Amniotic epithelial cell (primary cell): ENCODE measurements at places on chromosomes 5 and 9.

GRCh38 chr9:92066168-92066567 lies 49.0 kb downstream of the SPTLC1 start:
- DNase-seq = peak; percentile 53

- no peak for DNase-seq
These were observed 229.9 kb downstream of the SGCD start for GRCh38 chr5:156556666-156557406.

DNA sequence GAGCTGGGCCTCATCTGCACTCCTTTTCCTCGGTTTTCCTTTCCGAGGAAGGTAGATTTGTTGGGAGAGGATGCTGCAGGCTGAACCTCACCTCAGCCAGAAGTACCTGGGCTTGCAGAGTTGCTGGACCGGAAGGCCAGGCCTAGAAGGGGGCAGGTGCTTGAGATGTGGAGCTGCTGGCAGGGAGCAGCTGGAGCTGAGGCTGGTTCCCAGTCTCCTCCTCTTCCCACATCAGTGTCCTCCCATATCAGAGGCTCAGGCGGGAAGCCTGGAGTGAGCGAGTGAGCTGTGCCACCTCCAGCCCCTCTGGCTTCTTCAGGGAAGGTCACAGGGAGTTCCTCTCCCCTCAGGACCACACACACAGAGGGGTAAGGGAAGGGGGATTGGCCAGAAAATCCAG lies 259.4 kb downstream of the GADD45G start:
- no peak for DNase-seq

DNA sequence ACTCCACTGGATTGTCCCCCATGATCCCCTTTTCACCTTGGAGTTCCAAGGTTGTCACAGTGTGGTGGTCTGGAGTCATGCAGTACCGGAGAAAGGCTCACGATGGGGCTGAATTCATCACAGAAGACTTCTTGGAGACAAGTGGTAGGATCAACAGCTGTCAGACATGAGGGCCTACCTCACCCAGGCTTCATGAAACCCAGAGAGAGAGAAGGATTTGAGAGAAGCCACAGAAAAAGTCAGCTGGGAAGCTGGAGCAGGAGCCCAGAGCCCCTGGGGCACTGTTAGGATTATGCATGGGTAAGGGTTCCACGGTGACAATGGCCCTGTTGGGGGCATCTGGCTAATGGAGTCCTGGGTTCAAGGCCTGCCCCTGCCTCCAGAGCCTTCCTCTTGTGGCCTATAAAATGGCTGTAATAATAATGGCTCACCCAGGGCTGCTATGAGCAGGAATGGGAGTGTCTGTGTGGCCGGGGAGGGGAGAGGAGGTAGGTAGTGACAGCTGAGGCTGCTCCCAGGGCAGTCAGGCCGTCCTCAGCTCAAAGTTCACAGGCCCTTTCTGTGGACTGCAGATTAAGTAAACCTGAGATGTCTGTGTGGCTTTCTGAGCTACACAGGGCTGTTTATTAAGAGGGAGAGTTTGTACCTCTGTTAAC lies 910 bp downstream of the TRIM14 start:
- DNase-seq = peak; percentile 21

GRCh38 chr5:146344155-146345118 lies 5.8 kb downstream of the POU4F3 start:
- no peak for DNase-seq

DNA sequence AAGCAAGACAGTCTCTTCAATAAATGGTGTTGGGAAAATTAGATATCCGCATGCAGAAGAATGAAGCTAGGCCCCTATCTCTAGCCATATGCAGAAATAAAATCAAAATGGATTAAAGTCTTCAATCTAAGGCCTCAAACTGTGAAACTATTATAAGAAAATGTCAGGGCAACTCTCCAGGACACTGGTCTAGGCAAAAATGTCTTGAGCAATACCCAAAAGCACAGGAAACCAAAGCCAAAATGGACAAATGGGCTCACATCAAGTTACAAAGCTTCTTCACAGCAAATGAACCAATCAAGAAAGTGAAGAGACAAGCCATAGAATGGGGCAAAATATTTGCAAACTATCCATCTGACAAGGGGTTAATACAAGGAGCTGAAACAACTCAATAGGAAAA lies 338.8 kb downstream of the NNT start:
- DNase-seq = no peak

DNA sequence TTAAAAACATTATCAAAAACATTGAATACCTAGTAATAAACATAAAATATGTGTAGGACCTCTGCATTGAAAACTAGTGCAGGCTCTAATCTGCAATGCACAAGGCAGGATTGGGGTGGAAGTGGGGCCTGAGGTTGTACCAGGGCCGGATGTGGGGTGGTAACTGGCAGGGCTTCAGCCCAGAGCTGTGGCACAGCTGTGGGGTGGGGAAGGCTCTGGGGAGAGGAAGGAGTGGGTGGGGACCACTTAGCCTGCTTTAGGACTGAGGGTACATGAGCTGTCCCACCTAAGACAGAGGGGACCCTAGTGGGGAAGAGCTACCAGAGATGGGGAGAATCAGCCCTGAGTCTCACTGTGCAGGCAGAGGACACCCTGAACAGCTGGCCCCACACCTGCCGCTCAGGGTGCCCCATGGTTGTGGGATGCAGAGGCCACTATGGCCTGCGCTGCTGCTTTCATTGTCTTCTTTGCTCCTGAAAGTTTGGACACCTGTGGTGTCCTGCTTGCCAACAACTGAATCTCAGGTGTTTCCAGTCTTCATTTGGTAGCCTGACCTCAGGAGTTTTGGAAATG lies 311.4 kb downstream of the TLE4 start:
- no peak for DNase-seq

- peak; percentile 66 for DNase-seq
These were observed 33.6 kb downstream of the ERMP1 start for GRCh38 chr9:5799314-5799713.

DNA sequence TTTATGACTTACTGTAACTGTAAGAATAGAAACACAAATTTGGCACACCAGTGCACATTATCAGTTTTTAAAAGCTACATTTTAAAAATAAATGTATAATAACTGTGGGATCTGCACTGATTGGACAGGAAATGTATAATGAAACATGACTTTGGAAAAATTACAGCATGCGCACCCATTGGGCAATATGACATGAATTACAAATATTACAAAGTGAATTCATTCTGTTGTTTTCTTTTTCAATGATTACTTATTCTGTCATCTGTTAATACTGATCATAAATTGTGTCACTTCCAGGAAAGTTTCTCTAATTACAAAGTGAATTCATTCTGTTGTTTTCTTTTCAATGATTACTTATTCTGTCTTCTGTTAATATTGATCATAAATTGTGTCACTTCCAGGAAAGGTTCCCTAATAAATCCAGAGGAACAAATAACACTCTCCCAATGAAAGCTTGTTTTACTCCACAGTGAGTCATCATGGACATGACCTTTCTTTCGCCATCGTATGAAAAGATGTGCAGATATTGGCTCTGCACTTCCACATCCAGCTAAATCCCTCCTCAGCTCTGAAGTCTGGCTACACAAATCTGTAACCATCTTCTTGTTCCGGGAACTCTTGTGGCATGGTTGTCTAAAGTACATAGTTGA lies 297.0 kb upstream of the HAPLN1 start:
- no peak for DNase-seq

- no peak for DNase-seq
These were observed 94.5 kb upstream of the CHD1 start for GRCh38 chr5:99023330-99023729.

GRCh38 chr5:93673316-93673954 lies 68.0 kb downstream of the POU5F2 start:
- DNase-seq = no peak

DNA sequence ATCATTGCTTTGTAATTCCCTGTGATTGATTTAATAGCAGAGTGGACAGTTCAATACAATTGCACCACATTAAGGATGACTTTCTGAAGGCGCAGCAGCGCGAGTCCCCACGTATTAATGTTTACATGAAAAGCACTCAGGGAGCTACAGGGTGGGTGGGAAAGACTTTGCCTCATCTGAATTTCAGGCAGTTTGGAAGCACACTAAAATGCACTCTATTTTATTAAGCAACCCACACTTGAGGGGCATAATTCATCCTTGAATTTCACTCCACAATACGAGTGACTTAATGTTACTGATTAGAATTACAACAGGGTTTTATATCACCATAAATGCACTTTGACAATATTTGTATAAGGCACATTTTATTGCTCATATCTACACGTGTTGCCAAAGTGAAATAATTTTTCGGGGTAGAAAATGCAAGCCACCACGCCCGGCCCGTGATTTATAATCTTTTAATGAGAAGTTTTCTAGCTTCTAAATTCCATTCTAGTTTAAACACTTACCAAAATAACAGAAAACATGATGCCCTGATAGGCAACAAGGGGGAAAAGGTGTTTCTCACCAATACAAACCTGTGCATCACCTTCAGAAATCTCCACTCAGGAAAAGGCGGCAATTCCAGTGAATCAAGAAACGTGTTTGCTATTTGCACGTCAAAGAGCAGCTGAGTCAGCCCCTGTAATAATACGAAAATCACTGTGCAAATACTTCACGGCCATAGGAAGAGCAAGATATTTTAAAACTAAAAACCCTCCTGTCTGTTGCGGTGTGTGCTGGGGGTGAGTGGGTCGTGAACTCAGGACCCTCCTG lies 40.5 kb downstream of the IRX4 start:
- no peak for DNase-seq

DNA sequence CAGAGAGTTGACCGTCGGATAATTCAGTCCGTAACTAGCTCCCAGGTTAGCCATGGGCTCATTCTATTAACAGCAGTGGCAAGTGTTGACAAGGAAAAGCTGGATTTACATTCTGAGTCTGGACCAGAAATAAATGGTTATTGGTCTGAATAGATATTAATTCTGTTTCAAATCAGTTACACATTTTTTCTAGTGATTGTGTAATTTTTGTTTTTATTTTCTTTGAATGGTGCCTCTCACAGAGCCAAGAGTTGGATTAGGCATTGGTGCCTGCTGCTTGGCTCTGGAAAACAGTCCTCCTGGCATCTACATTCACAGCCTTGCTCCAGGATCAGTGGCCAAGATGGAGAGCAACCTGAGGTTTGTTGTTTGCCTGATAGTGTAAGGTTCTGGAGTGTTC lies 115.1 kb downstream of the GOLPH3 start:
- DNase-seq = no peak

DNA sequence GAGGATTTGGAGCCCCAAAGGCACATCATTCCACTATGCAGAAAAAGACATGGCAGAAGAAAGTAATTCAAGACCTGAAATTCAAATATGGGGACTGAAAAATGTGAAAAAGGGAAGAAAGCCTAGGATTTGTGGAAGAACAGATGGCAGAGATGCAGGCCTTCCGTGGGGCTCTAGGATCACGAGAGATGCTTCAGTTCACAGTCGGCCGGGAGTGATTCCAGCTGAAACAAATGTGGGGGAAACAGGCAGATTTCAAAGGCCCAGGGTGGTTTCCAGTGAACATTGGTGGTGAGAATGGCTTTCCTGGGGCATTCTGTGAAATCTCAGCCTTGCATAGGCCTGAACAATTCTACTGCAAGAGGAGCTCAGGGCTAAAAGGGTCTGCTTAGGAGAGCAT lies 34.6 kb upstream of the ZFR start:
- DNase-seq = no peak

DNA sequence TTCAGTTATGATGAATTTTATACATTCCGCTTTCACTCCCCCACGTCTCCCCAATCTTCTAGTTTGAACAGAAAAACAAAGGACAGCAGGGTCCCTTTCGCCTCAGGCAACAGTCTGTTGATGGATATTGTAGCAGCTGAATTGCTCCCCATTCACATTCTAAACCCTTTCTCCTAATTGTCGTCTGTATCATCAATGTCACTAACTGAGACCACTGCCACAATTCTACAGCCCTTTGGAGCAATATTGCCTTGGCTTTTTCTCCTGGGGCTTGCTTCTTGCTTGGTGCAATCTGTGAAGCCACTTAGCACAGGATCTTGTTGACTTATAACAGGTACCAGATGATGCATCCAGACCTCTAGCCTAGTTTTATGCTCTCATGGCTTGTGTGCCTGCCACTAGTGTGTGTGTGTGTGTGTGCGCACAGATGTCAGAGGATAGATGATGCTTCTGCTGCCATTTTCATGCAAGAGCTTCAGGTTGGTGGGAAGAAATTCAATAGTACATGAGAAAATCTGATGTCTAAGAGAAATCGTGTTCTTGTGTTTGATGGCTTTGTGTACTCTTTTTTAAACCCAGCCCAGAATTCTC lies 195.2 kb upstream of the ISL1 start:
- no peak for DNase-seq

GRCh38 chr9:134320126-134320867 lies 6.0 kb upstream of the RXRA start:
- peak; percentile 29 for DNase-seq

GRCh38 chr5:148565148-148565547 lies 89.2 kb downstream of the HTR4 start:
- no peak for DNase-seq

DNA sequence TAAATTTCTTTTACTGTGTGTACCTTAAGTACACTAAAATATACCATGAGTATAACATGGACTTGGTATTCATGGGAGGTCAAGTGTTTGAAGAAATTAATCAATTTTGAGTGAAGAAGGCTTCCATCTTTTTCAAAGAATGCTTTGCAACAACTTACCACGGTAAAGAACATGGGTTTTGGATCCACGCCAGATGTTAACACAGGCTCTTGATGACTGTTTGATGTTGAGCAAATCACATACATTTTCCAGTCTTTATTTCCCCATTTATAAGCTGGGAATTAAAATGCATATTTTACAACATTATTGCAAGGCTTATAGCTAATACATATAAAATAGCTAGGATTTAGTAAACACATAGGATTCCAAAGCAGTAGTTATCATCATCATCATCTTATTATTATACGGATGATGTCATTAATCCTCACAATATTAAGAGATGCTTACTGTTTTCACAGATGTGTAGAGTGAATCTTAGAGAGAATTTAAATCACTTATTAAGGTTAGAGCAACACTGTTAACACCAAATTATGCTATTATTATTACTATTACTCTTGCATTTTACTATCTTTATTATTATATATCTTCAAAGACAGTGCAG lies 362.0 kb downstream of the PRELID2 start:
- peak; percentile 66 for DNase-seq

DNA sequence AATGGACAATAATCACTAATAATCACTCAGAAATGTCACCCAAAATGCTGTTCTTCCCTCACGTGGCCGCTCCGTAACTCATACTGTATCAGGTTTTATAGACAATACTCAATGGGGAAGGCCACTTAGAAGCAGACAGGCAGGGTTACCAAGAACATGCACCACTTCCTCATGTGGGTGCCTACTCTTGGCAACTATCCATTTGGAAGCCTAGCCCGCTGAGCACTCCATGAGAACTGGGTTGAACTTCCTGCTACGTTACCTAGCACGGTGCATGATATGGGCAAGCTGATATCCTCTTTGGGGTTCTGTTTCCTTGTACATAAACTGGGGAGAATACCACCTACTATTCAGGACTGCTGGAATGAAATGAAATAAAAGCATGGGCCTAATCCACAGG lies 14.3 kb downstream of the DAP start:
- no peak for DNase-seq

- no peak for DNase-seq
These were observed 263.6 kb upstream of the PCSK5 start for GRCh38 chr9:75626860-75627259.

DNA sequence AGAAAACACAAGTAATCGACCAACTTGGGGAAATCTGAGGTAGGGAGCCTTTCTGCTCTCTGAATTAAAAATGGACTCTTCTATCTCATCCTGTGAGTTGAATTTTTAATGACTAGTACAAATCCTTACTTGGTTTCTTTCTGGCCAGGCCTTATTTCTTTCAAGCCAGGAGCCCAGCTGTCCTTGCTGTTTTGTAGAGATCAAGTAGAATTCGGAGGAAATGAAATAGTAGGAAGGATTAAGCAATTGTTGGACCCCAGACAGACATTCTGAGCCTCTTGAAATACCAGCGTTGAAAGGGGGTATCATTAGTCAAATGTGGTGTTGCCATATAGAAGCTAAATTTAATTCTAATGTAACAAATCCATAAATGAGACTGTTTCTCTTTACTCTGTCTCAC lies 53.7 kb upstream of the SMIM15 start:
- no peak for DNase-seq
